ENCODE measurements at places on chromosomes 11 and 22.

DNA sequence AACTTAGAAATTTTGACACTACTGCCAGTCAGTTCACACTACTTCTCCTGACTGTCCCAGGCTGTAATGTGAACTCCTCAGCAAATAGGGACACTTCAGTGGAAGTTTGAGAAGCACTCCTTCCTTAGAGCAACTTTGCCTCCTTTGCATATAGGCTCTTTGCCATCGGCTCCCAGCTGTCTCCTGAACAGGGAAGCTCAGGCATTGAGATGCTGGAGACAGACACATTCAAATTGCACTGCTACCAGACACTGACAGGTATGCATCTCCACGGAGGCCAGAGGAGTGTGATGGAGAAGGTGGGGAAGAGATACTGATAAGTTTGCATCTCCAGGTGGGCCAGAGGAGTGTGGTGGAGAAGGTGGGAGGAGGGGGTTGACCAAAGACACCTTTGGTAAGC is 1.4 kb downstream of the TRAPPC4 start:
- no peak for DNase-seq

- DNase-seq, result no peak
Measured at GRCh38 chr11:59079086-59079485, 7.0 kb upstream of the GLYATL1B start.

GRCh38 chr22:48819961-48820360 is 1007.7 kb downstream of the BRD1 start:
- no peak for DNase-seq

DNA sequence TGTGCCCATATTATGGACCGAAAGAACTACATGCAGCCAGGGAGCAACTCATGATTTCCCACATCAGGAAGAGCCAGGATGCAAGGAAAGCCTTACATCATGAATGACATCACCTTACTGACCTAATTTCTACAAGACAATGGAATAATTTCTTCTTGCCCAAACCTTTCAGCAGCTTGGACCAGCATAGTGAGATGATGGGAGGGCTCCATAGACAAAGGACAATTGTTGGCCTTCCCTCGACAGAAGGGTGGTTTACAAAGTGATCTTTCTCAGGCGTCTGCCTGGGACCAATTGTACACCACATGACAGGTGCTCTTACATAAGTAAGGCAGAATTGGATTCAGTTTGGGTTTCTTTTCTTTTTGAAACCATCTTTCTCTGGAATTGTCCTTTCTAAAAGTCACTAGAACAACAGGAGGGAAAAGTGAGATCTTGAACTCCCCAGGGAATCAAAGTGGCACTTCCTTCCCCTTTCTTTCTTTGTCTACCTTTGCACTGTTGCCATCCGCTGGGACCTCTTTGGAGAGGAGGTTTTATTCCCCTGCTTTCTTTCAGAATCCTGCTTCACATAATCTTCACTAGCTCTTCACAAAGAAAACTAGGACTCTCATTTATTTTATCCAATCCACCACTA is 51.7 kb upstream of the PAK1 start:
- DNase-seq, result no peak

GRCh38 chr11:70478166-70478890 is 80.0 kb downstream of the CTTN start:
- DNase-seq, result no peak

- no peak for DNase-seq
Measured at GRCh38 chr11:32006799-32007388, 84.0 kb upstream of the RCN1 start.

DNA sequence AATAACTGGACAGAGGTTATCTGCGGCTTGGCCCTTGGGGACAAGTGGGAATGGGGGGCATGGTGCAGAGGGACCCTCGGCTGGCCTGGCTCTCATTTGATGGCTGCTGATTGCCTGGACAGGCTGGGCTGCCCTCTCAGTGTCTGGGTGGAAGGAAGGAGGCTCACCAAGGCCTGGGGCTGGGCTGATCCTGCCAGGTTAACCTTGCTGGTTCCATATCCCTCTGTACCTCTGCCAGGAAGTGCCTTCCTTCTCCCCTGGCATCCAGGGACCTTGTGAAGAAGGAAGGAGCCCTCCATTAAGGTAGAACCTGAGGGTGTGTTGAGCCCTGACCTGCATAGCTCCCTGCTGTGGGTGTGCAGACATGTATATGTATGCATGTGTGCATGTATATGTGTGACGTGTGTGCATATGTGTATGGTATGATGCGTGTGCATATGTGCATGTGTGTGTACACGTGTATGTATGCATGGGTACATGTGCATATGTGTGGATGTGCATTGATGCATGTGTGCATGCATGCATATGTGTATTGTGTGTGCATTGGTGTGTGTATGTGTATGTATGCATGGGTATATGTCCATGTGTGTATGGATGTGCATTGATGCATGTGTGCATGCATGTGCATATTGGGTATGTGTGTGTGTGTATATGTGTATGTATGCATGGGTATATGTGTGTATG is 433.9 kb downstream of the TBC1D22A start:
- DNase-seq, result no peak

GRCh38 chr11:35555488-35555887 is 30.1 kb upstream of the PAMR1 start:
- no peak for DNase-seq

GRCh38 chr11:117535201-117535849 is 207.7 kb downstream of the CEP164 start:
- no peak for DNase-seq

GRCh38 chr11:108218912-108219783 is 3.3 kb downstream of the NPAT start:
- no peak for DNase-seq

DNA sequence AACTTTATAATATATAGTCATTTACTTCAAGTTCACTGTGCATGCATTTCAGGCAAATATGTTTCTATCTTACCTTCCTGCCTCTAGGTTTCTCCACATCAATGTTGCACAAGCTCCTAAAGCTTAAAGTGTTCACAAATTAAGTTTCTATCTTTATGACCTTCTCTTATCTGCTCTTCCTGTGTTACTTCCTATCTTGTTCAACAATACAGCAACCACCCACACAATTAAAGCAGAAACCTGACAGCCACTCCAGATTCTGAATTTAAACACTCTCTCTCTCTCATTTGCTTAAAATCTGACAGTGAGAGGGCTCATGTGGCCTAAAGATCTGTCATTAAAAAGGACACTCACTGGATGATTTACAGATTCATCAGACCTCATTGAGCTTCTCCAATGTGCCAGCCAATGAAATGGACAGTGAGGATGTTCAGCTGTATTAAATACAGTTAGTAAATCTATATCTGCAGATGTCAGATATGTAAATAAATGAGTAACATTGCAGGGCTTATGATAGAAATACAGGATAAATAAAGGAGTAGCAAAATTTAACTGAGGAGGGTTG is 10.9 kb downstream of the PDGFD start:
- no peak for DNase-seq

DNA sequence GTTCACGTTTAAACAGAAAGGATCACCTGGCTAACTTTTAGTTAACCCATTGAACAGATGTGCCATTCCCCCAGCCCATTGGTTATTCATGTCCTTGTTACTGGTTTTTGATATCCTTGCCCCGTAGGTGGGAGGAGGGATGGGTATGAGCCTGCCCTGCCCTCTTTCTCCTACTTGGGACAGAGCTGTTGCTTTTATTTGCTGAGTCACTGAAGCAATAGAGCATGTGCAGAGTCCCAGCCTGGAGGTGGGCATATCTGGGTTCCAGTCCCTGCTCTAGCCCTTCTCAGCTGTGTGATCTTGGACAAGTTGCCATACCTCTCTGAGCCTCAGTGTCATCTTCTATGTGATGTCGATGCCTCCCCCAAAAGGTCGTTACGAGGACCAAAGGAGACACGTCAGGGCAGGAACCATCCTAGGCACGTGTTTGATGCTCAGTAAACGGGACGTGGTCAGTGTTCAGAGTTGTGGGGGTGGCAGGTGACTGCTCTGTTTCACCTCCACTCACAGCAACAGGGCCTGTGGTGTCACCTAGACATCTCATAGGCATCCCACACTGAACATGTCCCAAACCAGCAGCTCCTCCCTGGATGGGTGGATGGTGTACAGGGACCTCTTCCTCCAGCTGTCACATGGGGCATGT is 61.0 kb downstream of the BMAL1 start:
- peak; percentile 41 for DNase-seq

- no peak for DNase-seq
Measured at GRCh38 chr11:114171257-114172054, 111.9 kb downstream of the ZBTB16 start.

- DNase-seq, result no peak
Measured at GRCh38 chr11:129704831-129705230, 110.8 kb upstream of the TMEM45B start.

Data from stimulated activated naive CD8-positive, alpha-beta T cell treated with anti-CD3 and anti-CD28 coated beads, Interleukin-15, Interleukin-2, amounts not matched to agents 100 U/mL and 50 U/mL, for 24 hours (primary cell).